DND-41 (cell line): ENCODE measurements at places on chromosomes 3 and 15.

- DNase-seq, result no peak
Measured at GRCh38 chr15:64478863-64479262, 18.5 kb downstream of the ZNF609 start.

GRCh38 chr15:59384507-59384906 lies 11.8 kb upstream of the MYO1E start:
- DNase-seq, result no peak

DNA sequence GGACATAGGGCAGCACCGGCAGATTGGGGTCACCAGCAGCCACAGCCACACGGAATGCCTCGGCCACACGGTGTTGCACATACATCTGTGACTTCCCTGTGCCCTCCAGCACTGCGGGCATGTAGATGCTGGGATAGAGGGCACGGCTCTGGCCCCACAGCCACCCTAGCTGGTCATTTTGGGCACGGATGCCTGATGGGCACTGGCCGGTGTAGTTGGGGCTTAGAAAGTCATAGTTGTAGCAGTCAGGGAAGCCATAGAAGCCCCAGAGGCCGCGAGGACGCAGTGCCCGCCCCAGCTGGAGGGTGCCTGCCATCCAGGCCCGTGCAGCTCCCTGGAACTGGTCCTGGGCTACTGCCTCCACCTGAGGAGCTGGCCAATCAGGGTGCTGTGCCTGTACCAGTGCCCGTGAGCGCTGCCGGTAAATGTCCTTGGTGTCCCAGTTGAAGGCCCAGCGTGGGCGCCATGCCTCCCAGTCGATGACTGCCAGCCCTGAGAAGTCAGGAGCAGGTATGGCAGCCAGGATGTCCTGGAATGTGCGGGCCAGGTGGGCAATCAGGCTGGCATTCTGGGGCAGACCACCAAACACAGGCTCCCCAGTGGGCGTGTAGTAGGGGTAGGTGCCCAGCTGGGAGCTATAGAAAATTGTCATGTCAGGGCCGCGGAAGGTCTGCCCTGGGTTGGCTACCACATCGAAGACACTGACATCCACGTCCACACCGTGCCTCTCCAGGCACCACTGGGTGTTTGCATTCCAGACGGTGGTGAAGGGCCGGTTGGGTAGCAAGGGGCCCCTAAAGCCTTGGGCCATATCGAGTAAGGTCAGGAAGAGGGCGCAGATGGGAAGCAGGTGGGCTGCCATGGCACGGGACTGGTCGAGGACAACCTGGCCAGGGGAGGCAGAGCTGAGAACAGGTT lies 1.0 kb downstream of the HYAL1 start:
- DNase-seq, result no peak

DNA sequence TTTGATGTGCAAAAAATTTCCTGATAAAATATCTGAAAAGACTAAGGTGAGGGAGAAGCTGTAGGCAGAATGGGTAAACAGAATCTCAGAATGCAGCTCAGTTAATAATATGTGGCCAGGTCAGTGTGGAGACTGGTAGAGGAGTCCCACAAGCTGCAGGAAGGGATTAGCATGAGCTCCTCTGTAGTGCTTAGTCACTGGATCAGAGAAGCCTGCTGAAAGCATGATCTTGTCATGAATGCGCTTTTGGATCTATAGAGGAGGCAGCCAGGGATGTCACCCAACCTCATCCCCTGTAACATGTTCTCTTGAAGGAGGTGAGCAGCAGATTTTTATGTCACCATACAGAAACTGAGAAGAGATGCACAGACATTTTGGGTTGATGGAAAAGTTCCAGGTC lies 1035.3 kb upstream of the GBE1 start:
- no peak for DNase-seq

GRCh38 chr15:22918056-22918455 lies 62.1 kb downstream of the CYFIP1 start:
- DNase-seq, result no peak

- DNase-seq, result no peak
Measured at GRCh38 chr15:28875461-28876000, 10.2 kb upstream of the APBA2 start.

DNA sequence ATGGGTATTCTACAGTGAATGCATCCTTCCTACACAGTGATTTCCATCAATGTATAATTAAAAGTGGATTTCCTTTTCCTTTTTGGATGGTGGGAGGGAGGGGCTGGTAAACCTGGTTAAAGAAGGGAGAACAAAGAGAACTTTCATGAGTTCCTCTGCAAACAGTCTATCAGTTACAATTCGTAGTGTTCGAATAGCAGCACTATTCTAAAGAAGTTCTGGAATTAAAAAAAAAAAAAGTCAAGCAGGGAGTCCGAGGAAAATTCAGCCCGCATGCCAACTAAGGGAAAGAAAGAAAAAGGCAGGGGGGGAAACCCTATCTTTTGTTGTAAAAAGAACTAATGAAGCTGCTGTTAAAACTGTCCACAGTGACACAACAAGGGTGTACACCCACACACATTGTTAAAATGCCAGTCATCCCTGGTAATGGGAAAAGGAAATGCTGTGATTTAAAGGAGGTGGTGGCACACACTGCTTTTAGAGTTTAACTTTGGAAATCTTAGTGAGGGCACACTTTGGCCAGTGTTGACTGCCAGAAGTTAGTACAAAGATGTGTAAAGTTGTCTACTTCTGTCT lies 521.2 kb downstream of the ZIC1 start:
- no peak for DNase-seq
